CD8-positive, alpha-beta memory T cell (primary cell): ENCODE measurements at places on chromosomes 3 and 15. TPM values are rescaled to one million over a fixed set of nuclear protein-coding genes. Genes with fewer than 3 reads are reported as not detected.

DNA sequence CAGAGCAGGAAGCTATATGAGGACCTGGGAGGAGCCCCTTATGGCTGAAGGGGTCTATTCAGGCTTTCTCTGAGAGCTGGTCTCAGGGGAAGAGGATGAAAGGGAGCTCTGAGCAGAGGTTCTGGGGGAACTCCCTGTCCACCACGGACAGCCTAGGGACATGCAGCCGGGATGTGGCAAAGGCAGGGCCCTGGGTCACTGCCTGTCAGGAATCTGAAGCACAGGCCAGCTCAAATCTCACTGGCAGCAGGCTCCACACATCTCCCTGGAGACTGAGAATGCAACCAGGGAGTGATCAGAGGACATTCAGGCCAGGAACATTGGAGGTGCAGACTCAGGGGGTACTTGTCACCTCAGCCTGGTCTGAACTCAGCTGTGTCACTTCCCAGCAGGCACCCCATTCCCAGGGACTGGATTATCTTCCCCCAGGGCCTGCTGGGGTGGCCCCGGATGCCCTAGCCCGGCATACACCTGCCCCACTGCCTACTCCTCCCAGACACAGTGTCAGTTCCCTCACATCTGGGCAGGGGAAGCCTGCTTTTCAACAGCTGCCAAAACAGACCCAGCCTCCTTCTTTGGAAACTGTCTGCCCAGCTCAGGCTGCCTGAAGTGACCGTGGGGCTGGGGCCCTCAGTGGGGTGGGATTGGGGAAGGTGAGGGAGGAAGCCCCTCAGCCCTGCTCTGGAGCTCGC, 18.3 kb upstream of the SEMA3F start:
- no peak overlapping the region for H3K4me3 ChIP-seq
- no peak for DNase-seq
- H3K27me3 ChIP-seq = no peaks in the 10 kb centered on the region
- H3K27ac ChIP-seq = no peak overlapping the region
- no peaks in the 10 kb centered on the region for H3K36me3 ChIP-seq

Gene ZPLD1
- total RNA-seq = not detected

Gene TGM5
- 0.18 TPM for total RNA-seq

Gene TMEM108
- total RNA-seq = not detected

Gene RPLP1
- total RNA-seq = 2,216 TPM
